WERI-Rb-1 (cell line): ENCODE measurements at places on chromosomes 3 and 15.

GRCh38 chr3:74023395-74023794 is 398.7 kb upstream of the PDZRN3 start:
- DNase-seq = no peak

- no peak for DNase-seq
Measured at GRCh38 chr3:5245927-5246326, 58.4 kb downstream of the EDEM1 start.

DNA sequence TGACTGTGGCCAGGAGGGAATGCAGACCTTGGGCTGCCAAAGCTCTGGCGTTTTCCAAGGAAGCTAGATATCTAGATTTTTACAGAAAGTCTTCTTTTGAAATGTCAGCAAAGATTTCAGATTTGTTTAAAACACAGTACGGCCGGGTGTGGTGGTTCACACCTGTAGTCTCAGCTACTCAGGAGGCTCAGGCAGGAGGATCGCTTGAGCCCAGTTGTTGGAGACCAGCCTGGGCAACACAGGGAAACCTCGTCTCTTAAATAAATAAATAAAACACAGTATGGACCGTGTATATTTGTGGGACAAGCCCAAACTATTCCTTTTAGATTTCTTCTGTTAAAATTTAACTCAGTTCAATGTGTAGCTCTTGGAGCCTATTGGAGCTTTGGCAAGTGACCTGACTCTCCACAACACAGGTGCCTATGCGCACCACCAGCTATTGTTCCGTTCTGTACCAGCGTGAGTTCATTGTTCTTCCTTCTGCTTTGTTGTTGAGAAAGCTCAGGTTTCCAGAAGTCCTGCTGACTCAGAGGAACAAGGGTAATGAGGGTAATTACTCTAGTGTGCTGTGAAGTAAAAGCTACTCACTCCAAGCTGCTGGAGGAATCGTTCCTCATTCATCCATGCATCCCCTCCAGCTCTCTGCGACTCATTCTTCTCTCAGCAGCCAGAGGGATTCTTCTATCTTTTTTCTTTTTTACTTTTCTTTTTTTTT is 73.1 kb upstream of the SLC6A6 start:
- no peak for DNase-seq

GRCh38 chr15:69947394-69947793 is 150.3 kb downstream of the TLE3 start:
- no peak for DNase-seq

DNA sequence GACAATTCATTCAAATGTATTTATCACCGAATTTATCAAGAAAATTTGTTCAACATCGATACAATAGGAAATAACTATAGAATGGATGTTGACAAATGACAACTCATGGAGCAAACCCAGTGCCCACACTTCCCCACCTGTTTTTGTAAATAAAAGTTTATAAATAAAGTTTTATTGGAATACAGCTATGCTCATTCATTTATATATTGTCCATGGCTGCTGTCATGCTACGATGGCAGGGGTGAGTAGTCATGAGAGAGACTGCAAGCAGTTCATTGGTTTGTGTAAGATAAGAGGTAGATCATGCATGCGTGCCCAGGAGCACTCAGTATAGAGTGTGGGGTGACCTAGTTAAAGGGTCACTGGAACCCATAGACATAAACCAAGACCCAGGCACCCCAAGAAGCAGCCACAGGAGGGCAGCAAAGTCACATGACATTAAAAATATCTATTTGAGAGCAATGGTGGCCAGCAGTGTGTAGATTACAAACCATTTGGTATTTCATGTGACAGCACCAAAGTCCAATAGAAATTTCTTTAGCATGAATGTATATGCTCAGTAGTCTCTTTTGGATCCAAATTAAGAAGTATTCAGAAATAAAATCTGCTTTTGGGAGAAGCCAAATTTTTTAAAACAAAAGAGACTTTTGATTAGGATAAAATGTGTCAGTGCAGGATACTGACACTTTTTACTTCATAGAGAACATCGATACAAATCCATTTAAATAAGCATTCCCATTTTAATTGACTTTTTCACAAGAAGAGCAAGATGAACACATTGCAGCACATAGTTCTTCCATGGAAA is 794.8 kb downstream of the MCTP2 start:
- DNase-seq = peak; percentile 42

- DNase-seq = no peak
Measured at GRCh38 chr3:60220768-60221167, 1030.5 kb downstream of the FHIT start.

- DNase-seq = no peak
Measured at GRCh38 chr3:134236505-134237170, 14.0 kb downstream of the RYK start.

DNA sequence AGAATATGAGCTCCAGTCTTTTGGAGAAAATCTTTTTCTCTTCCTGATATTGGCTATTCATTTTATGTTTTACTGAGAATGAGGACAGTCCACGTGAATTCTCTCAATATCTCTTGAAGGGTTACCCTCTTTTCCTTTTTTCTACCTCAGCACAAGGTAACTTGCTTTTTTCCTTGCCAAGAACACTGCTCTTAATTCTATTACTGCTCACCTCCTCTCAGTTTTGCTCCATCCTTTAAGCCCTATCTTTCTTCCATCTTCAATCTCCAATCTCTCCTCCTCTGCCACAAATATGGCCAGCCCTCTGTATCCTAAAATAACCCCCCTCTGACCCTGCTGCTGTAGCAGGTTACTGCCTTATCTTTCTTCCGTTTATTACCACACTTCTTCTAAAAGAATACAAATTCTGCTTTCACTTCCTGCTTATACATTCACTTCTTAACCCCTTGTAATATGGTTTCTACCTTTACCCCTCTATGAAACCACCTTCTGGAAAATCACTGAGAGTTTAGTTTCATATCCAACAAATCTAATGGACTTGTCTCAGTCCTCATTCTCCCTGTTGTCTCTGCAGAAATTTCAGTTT is 89.0 kb downstream of the NFKBIZ start:
- no peak for DNase-seq

DNA sequence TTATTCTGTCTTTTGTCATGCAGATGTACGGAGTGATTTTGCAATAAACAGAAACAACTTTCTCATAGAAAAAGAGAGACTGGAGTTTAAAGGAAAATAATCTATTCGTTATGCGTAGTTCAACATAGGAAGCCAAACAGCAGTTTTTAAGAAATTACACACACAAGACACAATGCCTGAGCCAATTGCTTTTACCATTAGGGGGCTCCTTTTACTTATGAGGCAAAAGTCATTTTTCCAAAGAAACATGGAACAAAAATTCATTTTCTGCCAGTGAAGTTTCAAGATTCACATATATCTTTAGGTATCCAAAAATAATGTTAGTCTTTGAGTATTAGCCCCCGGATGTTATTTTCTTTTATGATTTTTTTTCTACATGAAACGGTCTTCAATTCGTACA is 10.7 kb downstream of the CNTN6 start:
- DNase-seq = no peak

DNA sequence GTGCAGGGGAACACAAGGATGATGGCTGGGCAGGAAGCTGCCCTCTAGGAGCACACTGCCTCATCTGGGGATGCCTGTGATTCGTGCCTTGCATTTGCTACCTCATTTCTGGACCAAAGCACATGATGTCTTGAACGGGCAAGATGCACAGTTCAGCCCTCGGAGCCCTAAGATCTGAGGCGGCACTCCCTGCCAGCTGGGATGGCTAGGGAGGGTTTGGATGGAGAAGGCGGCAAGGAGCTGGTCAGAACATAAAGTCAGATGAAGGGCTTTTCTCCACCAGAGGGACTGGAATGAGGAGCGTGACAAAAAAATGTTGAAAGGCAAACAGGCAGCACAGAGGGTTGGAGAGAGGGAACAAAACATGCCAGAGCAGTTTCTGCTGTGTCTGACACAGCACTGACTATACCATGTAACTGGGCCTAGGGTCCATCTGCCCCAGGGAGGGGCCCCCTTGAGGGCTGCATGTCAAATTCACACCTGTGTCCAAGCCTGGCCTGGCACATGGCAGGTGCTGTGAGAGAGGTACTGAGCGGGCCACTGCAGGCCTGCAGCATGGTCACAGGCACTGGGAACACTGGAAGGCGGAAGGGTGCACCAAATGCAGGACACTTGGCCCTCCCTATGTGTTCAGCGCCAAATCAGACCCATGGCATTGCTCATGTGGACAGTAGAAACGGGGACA is 21.7 kb downstream of the TMEM43 start:
- peak; percentile 3 for DNase-seq

DNA sequence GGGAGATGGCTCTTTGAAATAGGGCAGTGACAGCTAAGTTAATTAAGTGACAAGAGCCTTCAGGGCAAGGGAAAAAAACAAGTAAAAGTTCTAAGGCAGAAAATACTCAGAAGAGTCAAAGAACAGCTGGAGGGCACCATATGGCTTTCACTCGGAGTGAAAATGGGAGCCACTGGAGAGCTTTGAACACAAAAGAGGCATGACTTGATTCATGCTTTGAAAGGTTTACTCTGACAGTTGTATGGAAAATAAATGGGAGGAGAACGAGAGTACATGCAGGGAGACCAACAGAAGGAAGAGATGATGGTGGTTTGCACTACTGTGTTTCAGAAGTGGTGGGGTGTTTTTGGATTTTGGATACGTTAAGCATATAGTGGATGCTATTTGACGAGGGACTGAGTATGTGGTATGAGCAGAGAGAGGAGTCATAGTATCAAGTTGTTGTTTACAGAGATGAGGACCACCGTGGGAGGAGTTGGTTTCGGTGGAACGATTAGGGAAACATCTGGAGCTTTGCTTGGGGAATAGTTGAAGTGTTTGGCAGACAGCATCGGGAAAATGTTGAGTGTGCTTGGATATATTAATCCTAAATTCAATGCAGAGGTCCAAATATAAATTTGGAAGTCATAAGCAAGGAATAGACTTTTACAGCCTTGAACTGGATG is 411.5 kb downstream of the GABRG3 start:
- no peak for DNase-seq

DNA sequence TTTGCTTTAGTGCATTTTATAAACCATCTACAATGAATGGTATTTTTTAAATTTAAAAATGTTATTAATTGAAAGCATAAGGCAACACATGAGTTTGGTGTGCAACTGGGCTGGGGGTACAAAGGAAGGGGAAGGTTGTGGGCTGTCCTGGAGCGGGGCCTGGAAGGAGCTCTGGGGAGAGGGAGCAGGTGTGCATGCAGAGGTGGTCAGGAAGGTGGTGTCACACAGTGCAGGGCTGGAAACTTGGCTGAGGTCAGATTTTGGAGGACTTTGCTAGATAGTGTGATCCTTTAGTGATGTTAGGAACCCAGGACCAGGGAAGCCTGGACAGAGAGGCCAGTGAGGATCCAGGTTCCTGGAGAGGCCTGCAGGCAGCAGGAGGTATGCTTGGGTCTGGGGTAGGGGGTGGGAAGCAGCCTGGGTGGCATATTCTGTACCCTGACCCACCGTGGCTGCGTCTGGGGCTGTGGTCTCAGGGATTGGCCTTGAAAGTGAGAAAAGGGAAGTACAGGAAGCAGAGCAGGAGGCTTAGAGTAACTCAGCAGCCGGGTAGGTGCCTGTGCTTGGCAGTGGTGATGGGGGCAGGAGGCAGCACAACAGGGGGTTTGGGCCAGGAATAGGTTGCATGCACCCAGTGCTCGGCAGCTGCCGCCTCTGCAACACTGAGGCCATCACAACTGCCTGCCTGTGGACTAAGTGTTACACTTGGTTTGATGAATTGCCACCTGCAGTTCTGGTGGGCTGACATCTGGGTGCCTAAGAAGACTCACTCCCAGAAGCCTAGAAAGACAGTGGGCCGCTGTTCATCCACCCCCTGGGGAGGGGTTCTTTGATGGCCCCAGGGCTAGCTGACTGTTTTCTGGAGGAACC is 33.0 kb downstream of the KY start:
- DNase-seq = no peak

GRCh38 chr15:68470976-68471375 is 39.0 kb upstream of the ITGA11 start:
- no peak for DNase-seq

DNA sequence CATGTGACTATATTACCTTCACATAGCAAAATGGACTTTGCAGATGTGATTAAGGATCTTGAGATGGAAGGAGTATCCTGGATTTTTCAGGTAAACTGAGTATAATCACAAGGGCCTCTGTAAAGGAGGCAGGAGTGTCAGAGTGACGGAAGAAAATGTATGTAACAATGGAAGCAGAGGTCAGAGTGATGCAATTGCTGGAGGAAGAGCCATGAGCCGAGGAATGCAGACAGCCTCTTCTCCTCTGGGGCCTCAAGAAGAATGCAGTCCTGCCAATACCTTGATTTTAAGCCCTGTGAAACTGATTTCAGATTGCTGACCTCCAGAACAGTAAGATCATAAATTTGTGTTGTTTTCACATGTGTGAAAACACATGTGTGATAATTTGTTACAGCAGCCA is 15.1 kb downstream of the HEMK1 start:
- no peak for DNase-seq

DNA sequence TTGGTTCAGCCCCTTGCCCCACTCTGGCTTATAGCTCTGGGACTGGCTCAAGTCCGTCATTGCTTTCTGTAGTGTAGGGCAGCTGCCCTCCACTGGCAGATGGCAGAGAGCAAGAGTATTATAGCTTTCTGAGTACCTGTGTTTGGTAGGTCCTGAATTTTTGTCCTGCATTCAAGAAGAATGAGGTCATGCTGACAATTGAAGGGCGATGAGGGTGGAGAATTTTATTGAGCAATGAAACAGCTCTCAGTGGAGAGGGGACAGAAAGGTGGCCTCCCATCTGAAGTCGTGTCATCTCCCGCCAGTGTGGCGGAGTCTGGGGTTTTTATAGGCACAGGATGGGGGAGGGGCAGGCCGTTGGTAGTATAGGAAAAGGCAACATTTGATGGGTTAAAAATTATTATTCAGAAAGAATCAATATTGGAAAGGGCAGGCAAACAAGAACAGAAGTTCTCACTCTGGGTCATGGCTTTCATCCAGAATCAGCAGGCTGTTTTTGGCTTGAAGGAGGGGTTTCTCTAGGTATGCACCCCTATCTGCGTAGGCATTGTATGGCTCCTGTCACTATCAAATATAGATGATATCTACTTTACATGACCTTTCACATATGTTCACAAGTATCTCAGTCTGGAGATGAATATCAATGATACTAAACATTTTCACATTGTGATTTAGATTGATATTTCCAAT is 1239.7 kb upstream of the ALCAM start:
- DNase-seq = no peak

- DNase-seq = no peak
Measured at GRCh38 chr15:75328493-75329314, 7.2 kb upstream of the COMMD4 start.

- DNase-seq = no peak
Measured at GRCh38 chr3:101229681-101230080, 90.7 kb downstream of the IMPG2 start.

DNA sequence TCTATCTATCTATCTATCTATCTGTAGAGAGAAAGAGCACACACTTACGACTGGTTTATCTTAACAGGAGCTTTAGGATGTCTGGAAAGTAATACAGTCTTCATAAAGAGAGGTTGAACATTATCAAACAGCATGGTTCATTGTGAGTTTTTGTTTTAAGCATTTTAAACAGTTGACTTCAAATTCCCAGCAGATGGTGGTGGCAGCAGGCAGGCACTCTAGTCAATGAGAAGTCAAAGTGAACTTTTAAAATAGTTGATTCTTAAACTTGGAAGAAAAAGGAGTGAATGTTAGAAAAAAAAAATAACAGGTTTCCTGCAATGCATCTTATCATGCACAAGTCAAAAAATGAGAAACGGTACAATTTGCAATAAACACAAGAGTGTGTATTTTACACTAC is 432.7 kb downstream of the IL5RA start:
- DNase-seq = no peak

GRCh38 chr3:116046350-116046749 is 398.9 kb downstream of the LSAMP start:
- DNase-seq = no peak
